ENCODE measurements at places on chromosomes 1 and 21.
A peak's percentile ranks its signal among the peaks of the same experiment; 100 is the strongest.

DNA sequence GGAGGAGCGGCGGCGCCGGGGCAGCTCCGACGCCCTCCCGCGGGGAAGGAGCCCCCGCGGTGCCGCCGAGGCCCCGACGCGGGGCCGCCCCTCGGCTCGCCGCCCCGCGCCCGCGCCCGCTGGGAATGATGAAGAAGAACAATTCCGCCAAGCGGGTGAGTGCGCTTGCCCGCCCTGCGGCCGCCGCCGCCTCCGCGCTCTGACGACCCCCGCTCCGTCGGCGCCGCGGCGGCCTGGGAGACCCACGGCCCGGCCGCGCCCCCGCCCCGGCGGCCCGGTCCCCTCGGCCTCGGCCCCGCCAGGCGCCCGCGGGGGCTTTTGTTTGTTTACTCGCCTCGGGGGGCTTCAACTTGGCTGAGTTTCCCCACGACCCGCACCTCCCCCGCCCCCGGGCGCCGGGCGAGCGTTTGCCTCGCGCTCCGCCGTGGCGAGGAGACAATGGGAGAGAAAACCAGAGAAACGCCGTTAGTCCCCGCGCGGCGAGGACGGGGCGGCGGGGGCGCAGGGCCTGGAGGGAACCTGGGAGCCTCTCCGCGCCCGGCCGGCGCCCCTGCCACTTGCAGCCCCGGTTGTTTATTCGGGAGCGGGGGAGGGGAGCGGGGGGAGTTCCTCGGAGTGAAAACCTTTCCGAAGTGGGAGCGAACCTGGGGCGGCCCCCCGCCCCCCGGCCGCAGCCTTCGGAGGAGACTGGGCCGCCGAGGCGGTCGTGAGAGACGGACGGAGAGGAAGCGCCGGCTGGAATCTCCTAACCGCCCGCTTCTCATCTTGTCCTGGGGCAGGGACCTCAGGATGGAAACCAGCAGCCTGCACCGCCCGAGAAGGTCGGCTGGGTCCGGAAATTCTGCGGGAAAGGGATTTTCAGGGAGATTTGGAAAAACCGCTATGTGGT is 661 bp downstream of the PLEKHO1 start:
- no peak for DNase-seq

- no peak for DNase-seq
These were observed 122.5 kb downstream of the TRIM33 start for GRCh38 chr1:114388432-114389003.

GRCh38 chr1:2255420-2256369 is 27.6 kb downstream of the SKI start:
- peak; percentile 15 for DNase-seq

- DNase-seq, result no peak
These were observed 46.2 kb downstream of the UCHL5 start for GRCh38 chr1:193013005-193013404.

GRCh38 chr1:226600254-226600653 is 51.7 kb downstream of the STUM start:
- DNase-seq, result no peak

DNA sequence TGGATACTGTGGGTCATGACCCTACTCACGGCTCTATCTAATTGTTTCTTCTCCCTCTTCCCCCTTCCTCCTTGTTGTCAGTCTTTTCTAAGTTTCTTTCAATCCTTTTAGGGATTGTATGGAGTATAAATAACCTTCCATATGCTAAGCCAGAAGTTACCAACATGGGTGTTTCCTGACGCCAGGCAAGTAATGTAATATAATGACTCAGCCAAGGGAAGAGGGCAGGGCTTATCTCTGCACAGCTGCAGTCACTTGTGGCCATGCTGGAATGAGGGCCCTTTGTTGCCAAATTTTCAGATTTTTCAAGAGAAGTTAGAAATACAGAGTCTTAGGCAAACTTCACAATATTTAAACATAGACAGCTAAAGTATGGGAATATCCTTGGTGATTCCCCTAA is 194.6 kb downstream of the ST6GALNAC3 start:
- DNase-seq, result no peak

GRCh38 chr1:8396786-8397406 is 79.0 kb downstream of the SLC45A1 start:
- DNase-seq, result no peak

- no peak for DNase-seq
These were observed 738 bp upstream of the CDC42BPA start for GRCh38 chr1:227318853-227319607.

DNA sequence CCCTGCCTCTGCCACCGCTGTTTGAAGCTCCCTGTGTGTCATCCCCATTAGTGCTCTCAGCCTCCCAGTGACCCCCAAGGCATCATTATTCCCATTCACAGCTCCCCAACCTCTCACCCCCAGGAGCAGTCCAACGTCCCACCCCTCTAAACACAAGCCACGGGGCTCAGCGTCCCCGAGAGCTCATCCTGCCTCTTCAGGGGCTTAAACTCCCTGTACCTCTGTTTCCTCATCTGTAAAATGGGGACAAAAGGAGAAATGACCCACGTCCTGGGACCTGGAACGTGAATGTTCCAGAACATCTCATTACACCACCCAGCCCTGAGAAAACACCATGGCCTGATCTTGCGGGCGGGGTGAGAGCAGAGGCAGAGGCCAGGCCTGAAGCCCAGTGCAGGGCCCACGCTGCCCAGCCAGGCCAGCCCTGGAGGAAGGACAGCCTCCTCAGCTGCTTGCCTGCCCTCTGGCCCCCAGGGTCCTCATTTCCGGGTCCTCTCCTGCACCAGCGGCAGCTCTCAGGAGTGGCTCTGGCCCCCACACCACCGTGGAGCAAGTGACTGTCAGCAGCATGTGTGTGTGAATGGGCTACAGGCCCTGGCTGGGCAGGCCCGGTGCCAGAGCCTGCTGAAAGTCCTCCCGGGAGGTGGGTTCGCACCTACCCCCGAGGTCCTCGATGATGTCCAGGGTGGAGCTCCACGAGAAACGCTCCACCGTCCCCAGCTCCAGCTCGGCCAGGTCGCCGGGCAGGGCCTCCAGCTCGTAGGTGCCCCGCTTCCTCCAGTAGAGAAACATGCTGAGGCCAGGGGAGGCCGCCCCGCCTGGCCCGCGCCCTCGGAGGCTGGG is 14.1 kb upstream of the PLEKHG5 start:
- DNase-seq, result no peak

GRCh38 chr21:31034378-31034777 is 3.9 kb downstream of the KRTAP19-8 start:
- DNase-seq, result no peak

GRCh38 chr1:158146165-158146564 is 34.5 kb upstream of the CD1D start:
- DNase-seq, result no peak

Measured in hematopoietic multipotent progenitor cell treated with erythropoietin and hydrocortisone succinate and interleukin-3 and kit ligand, for 17 days (in vitro differentiated cells).